Activated naive CD4-positive, alpha-beta T cell (primary cell): ENCODE measurements at places on chromosomes 12 and 14.

GRCh38 chr14:96409701-96410100 is 17.8 kb downstream of the AK7 start:
- no peak for DNase-seq

GRCh38 chr12:96064271-96064670 is 28.9 kb upstream of the LTA4H start:
- no peak for DNase-seq

GRCh38 chr14:23033251-23033727 is 1.4 kb downstream of the PSMB5 start:
- DNase-seq = no peak

- DNase-seq = no peak
Observed at GRCh38 chr12:8082808-8083100, 680 bp downstream of the NECAP1 start.

DNA sequence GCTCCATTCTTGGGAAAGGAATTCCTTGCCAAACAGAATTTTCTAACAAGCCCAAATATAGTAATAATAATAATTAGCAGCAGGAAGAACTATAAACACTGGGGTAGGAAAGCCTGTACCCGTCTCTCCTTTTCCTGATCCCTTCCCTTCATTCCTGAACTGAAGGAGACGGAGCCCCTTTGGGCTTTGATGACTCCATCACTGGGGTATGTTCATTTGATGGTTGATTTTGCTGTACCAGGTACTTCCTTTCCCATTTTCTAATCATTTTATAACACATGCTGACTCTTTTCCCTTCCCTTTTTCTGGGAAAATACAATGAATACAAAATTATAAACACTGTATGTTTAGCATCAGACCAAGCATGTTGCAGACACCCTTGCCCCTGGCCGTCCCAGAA is 3.6 kb upstream of the RCOR1 start:
- no peak for DNase-seq

DNA sequence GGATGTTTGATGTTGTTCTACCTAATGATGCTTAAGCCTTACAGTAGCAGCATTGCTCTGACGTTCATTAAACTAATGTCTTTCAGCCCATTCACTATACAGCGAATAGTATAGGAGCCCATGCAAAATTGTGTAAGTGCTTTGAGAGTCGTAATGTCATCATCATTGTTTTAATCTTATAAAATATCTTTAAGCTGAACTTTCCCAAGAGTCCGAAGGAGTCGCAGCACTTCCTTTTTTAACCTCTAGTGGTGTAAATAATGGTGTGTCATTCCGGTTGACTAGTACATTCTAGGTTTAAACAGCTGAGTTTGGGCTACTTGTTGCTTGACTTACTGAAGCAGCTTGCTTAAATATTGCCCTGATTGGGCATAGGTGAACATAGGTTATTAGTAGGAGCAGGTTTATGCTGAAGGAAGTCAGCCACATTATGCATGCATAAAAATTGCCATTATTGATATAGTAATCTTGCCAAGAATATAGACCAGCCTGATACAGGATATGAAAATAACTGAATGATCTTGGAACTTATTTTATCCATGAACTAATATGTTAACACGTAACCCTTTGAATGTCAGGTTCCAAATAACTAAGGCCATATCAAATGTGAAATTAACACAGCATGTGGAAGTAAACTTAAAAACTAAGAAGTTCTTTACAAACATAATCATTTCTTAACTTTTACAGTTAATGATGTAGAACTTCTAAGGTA is 2.6 kb downstream of the WNK1 start:
- DNase-seq = no peak

DNA sequence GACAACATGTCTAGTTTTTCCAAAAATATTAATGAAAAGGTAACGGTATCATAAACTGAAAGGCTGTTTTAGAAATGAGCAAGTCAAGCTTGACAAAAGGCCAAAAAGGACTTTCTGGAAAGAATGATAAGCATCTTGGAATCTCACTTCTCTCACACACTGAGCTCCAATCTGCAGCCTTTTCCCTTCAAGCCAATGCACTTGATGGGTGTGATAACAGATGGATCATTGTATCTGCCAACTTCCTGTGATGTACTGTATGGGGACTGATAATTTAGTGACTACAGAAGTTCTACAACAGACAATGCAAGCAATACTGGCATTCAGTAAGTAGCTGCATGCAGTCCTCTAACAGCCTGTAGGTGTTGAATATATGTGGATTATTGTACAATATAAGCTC is 147.1 kb downstream of the MED13L start:
- DNase-seq = no peak

GRCh38 chr14:29220566-29220965 is 454.0 kb downstream of the FOXG1 start:
- DNase-seq = no peak

DNA sequence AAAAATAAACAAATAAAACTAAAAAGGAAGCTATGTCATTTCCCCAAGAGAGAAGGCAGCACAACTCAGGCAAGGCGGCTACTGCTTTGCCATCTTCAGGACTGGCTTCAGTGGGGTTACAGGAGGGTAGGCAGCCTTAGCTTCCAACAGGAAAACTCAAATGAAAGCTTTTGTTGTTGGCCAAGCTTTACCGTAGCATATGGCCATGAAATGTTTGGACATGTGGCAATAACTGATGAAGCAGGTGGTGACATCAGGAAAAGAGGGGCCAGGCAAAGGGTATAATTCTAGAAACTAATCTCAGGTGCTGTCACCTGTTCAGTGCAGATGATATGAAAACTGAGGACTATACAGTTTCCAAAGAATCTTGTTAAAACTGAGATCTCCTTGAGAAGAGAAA is 22.8 kb upstream of the NPFF start:
- no peak for DNase-seq

- DNase-seq = no peak
Observed at GRCh38 chr12:84161296-84161695, 751.3 kb downstream of the SLC6A15 start.

DNA sequence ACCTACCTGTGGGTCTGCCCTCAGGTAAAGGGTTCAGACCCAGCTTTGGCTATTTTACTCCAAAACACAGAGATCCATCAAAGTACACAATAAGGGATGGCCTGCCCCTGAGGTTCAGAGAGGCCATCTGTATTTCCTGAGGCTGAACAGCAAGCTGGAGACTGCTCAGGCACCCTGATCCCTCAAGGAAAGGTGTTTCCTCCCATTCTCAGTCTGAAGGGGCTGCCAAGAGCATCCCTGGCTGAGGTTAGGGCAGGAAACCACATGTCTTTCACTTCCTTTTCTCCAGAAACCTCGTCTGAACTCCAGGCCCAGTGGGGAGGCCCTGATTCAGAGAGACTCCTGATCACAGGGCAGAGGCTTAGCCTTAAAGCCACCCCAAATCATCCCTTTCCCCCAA is 1.5 kb downstream of the RILPL1 start:
- no peak for DNase-seq

DNA sequence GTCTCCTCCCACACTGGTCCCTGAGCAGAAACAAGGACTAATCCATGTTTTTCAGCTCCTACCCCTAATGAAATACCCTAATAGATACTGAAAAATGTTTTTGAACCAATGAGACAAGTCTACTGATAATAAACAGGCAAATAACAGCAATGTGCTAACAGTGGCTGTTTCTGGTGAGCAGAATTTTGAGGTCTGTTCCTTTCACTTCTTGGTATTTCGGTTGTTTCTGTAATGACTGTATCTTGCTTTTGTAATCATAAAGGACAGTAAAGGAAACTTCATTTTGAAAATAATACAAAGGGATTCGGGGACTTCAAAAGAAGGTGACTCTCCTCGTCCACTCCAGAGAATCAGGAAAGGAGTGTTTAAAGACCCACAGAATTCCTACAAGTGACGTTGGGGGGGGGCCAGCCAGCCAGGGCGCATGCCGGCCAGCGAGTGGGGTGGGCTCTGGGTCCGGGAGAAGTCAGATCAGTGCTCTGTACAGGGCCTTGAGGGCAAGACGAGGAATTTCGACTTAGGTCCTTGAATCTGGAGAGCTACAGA is 1.1 kb upstream of the CD9 start:
- DNase-seq = no peak

- no peak for DNase-seq
Observed at GRCh38 chr12:107478881-107479280, 206.7 kb upstream of the PWP1 start.

- no peak for DNase-seq
Observed at GRCh38 chr12:18261906-18262305, 588 bp downstream of the PIK3C2G start.

- DNase-seq = no peak
Observed at GRCh38 chr14:89014569-89014850, 190.1 kb downstream of the TTC8 start.

GRCh38 chr14:79421811-79422210 is 789.5 kb downstream of the DIO2 start:
- DNase-seq = no peak

DNA sequence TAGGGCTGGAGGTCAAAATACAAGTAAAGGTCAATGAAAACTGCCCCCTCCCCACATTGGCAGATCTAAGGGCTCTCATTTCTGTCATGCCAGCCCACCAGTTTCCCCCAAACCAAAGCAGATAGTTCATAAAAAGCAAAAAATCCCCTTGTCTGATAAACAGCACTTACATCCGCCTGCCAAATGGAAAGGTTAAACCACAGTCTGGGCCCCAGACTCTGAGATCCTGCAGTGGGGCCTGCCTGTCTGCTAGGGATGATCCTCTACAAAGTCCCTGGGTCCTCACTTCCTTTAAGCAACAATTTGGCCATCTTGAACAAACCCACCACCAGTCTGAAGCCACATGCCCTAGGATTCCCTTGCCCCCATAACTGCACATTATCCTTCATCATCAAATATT is 9.7 kb upstream of the RPS26 start:
- no peak for DNase-seq

- no peak for DNase-seq
Observed at GRCh38 chr12:52873513-52873831, 24.7 kb upstream of the KRT78 start.

GRCh38 chr14:100059438-100059781 is 5.8 kb upstream of the EVL start:
- DNase-seq = no peak

GRCh38 chr12:20183563-20183962 is 184.8 kb upstream of the PDE3A start:
- DNase-seq = no peak

GRCh38 chr14:76929927-76930326 is 98.6 kb downstream of the IRF2BPL start:
- DNase-seq = peak; percentile 17

GRCh38 chr14:73785336-73785833 is 66.2 kb upstream of the PTGR2 start:
- no peak for DNase-seq

GRCh38 chr12:19507823-19508222 is 68.5 kb downstream of the AEBP2 start:
- DNase-seq = no peak

DNA sequence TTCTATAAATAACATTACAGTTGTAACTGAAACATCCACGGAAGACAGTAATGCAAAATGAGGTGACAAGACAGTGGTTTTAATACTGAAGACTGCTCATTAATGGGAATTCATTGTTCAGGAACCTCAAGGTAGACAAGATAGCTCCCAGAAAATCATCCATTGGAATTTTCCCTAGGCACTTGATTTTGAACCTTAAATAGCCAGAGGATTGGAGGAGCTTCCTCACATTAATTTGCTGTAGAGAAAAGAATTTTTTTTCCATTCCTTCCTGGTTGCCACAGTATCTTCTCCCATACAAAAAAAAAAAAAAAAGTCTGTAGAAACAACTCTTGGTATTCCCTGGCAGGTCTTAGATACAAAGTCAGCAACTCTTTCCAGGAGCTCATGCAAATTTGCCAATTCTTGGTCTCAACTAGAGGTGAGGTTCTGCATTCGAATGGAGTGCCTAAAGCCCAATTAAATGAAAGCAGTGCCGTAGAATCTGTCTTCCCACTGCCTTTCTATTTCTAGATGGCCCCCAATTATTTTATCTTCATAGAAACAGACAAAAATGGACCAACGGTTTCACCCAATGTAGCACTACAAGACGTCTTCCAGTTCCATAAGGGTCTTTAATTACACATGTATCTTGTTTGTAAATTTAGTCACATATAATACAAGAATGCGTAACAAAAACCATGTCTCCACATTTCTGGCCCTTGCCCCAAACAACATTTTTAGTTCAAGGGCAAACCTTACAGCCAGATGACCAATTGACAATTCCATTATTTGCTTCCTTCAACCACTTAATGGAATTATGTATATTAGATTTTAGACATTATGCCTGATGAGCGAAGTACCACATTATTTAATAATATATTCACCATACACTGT is 13.5 kb downstream of the SLC38A2 start:
- DNase-seq = no peak

- no peak for DNase-seq
Observed at GRCh38 chr12:94287245-94287628, 138.9 kb downstream of the PLXNC1 start.

DNA sequence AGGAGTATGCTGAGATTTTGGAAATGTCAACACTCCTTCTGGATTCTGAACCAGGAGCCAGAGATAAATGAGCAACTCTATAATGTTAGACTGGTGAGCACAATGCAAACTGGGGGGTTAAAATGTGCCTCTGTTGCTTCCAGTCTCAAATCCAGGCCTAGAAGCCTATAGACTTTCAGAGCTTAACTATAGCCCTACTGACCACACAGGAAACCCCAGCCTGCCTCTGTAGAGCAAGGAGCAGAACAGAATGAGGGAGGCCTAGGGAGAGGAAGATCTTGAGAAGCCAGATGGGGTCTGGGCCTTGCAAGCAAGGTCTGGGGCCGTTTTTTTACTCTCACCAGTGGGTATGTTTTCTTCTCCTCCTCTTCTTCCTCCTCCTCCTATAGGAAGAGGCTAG is 225.4 kb upstream of the KITLG start:
- no peak for DNase-seq

- DNase-seq = no peak
Observed at GRCh38 chr12:2735432-2735831, 59.3 kb upstream of the FKBP4 start.

DNA sequence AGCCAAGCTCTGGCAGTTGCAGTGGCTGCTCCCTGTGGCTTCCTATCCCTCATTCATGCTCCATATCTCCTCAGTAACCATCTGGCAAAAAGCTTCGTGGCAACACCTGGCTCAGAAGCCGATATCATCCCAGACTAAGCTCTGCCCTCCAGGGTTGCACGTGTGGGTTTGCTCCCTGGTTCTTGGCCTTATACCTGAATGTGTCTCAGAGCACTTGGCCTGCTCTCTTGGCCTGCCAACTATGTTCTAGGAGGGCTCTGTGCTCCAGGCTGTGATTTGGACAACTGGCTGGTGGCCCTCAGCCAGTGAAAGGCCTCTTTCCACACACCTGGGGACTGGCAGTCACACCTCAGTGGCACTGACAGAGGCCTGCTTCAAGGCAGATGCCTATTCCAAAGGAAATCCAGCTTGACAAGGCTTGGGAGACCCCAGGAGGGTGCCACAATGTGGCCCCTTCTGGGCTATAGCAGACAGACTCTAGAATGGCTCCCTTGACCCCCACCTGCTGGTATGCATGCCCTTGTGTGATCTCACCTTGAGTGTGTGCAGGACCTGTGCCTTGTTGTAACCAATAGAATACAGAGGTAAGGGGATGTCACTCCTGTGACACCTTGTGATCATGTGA is 10.5 kb downstream of the PLD4 start:
- no peak for DNase-seq
